ENCODE measurements at places on chromosomes 6 and 20.
A peak's percentile ranks its signal among the peaks of the same experiment; 100 is the strongest.

GRCh38 chr20:62719250-62719935, 10.8 kb downstream of the NTSR1 start:
- no peak for DNase-seq

- no peak for DNase-seq
These were observed 973 bp downstream of the TRIM38 start for GRCh38 chr6:25963426-25964123.

GRCh38 chr6:501891-502601, 110.5 kb downstream of the IRF4 start:
- DNase-seq = no peak

DNA sequence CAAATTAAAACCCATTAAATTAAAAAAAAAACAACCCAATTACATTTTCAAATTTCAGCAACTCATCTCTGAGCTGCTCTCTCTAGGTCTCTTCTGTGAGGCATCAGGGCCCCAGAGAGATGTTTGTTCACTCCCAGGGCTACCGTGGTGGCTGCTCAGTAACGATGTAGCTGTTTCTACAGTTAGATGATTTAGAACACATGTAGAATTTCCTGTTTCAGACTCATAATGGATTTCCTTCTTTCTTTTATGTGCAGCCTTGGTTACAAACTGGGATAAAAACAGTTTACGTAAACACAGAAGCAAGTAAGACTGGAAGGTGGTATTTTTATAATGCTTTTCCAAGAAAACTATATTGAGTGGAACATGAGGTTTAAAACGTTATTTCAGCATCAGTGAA, 116.1 kb upstream of the CCN2 start:
- no peak for DNase-seq

DNA sequence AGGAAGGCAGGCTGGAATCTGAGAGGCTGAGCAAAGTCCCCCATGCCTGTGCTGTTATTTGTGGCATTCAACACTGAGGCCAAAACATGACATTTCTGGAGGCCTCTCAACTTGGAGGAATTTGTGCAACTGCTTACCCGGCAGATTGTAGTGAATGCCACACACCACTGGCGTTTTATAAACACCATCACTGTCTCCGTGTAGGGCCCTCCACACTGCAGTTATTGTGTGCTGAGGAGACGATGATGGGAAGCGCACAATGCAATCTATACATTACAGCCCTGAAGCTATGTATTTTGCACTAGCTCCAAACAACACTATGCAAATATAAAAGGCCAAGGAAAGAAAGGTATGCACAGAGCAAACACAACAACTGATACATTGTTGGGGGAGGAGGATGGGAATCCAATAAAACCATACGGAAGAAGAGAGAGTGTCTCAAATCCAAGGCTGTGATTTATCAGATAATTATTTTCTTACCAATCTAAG, 106.5 kb downstream of the SMLR1 start:
- no peak for DNase-seq

GRCh38 chr20:57698116-57698866, 11.5 kb downstream of the PMEPA1 start:
- DNase-seq = peak; percentile 59

- DNase-seq = no peak
These were observed 30.3 kb downstream of the GTF2H5 start for GRCh38 chr6:158198461-158198860.

DNA sequence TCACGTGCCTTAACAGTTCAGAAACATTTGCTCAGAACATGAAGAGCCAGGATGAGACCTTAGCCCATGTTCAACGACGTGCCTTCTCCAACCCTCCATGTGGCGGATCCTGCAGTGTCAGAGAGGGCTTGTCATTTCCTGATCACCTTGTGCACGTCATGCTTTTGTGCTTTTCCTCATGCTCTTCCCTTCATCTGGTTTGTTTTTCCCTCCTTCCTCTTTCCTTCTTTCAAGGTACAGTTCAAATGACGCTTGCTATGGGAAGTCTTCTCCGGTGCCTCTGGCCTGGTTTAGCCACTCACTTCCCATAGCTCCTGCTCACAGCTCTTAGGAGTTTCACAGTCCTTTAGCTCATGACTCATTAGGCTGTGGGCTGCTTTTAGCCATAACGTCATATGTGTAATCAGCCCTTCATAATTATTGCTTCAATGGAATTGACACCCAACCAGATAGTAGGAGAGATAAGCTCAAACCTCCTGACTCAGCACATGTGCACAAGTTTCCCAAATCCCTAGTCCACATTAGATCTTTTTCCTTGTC, 102.7 kb upstream of the CNKSR3 start:
- DNase-seq = no peak

DNA sequence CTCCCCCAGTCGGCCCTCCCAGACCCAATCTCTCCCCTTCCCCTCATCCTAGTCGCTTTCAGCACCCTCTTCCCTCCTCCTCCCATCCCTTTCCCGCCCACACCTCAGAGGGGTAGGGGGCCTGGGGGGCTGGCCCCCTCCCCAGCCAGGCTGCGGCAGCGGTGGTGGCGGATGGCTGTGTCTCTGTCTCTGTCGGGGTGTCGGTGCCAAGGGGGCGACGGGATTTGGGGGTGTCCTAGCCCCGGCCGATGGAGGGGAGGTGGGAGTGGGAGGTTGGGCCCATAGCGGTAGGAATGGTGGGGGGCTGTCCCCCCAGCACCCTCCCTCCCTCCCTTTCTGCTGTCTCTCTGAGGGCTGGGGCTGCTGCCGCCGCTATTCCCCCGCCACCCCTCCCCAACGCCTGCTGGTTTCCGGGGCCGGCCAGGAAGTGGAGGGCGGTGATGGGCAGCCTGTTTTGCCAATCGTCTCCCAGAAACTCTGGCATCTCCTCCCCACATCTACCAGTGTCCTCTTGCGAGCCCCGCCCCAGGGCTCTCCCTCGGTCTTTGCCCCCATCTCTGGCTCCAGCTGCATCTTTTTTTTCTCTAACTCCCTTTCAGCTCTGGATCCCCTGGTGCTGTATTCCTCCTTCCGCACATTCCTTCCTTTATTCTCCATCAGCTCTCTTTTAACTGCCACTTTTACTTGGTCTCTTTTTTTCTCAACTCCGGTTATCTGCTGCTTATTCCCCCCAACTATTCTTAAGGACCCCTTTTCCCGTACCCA, at the start of gene AGPAT1:
Gene AGPAT1 (minus strand): TSS at position 374 of the 765 bp plus-strand sequence. CDS start 4,588 bp downstream, outside the sequence.
- peak; percentile 83 for DNase-seq

DNA sequence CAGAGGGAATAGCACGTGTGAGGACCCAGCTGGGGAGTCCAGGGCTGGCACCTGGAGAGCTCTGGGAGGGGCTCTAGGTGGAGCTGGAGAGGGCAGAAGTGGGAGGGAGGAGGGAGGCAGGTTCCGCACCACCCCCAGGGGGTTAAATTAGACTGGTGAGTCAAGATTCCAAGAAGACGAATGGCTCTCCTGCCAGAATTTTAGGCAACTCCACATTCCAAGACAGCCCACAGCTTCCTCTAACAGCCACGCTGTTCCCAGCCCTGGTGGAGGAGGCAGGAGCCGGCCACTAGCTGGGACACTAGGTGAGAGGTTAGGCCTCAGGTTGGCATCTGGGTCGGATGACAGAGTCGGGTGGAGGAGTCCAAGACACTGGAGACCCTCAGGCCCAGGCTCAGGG, 60.2 kb downstream of the TFAP2C start:
- DNase-seq = no peak

DNA sequence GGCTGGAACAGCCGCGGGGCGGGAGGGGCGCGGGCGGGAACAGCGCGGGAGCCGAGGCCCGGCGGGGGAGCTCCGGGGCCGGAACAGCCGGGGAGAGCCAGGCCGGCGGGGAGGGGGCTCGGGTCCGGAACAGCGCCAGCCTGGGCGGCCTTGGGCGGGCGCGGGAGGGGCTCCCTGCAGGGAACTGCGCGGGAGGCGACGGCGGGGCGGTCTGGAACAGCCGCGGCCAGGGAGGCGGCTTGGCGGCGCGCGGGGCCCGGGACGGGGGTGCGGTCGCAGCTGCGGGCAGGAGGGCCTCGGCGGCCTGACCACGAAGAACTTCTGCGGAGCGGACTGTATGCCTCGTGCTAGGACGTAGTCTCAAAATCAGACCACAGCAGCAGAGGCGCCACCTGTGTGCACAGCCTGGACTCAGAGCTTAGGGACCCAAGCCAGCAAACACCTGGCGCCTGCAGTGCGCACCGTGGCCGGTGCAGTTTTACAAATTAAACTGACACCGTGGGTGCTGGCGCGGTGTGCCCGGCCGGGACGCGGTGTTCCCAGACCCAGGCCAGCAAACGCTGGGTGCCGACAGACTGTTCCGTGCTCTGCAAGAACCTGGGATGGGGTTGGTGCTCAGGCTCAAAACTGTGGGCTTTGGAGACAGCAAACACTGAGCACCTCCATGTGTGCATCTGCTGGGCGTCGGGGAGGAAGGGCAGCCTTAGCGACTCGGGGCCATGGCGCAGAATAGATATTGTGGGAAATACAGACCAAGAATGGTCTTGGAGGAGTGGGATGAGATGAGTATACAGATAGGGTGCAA, 572 bp downstream of the ZNF341 start:
- DNase-seq = no peak

GRCh38 chr6:43799551-43800297, 29.7 kb downstream of the VEGFA start:
- DNase-seq = no peak

DNA sequence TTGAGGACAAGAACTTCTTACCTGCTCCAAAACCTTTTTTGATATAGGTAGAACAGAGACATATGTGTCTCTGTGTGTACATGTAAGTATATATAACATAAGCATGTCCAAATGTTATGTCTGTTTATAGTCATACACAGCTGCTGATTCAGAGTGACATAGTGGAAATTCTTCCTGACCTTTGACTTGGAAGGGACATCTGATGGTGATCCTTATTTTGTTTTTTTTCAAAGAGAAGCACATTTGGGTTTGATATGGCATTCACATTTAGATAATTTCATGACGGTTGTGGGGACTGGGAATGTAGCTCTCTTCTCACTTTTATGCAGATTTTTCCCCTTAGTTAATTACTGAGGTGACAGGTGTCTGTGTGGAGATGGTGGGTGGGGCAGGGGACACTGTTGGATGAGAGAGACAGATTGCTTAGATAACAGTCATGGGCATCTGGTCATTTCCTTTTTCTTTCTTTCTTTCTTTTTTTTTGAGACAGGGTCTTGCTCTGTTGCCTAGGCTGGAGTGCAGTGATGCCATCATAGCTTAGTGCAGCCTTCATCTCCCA, 39.0 kb downstream of the FARS2 start:
- no peak for DNase-seq

- DNase-seq = no peak
These were observed 117.6 kb downstream of the DST start for GRCh38 chr6:56524891-56525703.

GRCh38 chr6:110781522-110782214, 33.6 kb downstream of the CDK19 start:
- no peak for DNase-seq

GRCh38 chr6:11380969-11381744, 148.7 kb upstream of the NEDD9 start:
- DNase-seq = no peak

DNA sequence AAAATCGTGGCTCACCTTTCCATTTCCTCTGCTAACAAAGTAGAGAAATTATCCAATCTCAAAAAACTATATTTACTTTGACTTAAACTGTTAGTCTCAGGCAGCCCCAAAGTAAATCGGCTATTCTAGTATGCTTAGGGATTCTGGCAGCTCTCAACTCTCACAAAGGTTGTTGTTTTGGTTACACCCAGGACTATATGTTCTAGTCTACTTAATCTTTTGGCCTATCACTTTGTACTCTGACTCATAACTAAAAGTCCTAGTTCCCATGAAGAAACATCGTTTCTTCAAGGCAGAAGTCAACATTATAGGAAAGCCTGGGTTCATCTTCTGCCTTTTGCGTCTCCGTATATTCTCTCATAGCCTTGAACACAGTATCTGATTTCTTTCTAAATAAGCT, 42.3 kb downstream of the MYLK4 start:
- no peak for DNase-seq

- no peak for DNase-seq
These were observed 130.5 kb downstream of the CRYBG1 start for GRCh38 chr6:106490974-106491373.

GRCh38 chr6:4032475-4032874, 46.5 kb downstream of the FAM217A start:
- DNase-seq = no peak

- DNase-seq = no peak
These were observed 95.1 kb upstream of the MPC1 start for GRCh38 chr6:166477647-166478365.

DNA sequence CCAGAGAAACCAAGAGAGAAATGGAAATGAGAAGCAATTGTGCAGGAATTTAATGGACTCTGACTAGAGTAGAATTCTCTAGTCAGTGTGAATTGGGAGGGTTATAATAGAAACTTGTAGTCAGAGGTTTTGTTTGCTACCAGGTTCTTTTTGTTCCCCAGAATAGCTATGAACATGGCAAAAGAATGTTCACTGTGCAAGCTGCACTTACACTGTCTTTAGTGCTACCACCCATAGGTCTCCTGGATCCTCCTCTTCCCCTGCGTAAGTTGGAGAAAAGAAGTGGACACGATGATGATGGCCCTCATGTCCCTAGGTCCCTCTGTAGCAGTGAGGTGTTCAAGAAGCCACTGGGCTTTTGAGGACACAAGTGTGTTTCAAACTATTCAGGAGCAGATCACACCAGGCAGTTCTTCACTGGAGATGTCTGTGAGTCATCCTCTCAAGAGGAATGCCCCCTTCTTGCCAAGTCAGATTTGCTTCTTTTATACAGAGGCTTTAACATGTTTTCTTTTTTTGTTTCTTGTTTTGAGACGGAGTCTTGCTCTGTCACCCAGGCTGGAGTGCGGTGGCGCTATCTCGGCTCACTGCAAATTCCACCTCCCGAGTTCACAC, 47.6 kb upstream of the SMIM8 start:
- no peak for DNase-seq

- no peak for DNase-seq
These were observed 100.0 kb upstream of the RIPOR2 start for GRCh38 chr6:25035512-25036435.

- no peak for DNase-seq
These were observed 99.9 kb downstream of the OTOR start for GRCh38 chr20:16848061-16848460.

DNA sequence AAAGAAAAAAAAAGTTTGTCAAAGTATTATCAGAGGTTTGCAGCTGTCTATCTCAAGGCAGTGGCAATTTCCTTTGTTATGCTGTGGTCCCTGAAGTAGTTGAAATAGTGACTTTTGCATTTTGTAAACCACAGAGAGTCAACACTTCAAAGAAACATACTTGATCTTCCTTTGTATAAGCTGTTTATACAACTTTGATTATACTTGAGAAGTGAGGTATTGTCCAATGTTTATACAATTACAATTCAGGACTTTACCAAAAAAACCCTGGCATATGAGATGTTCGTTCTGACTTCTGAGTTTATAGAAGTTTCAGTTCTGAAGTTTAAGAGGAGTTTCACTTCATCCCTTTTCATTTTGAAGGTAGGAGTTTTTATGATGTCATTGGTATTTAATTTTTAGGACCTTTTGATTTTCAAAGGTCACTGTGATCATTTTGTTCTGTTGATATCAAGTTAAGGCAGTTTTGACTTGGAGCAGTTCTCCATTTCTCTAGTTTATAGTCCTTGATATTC, 4.0 kb downstream of the STK4 start:
- no peak for DNase-seq

GRCh38 chr6:25042036-25042521, 106.3 kb upstream of the RIPOR2 start:
- DNase-seq = no peak

GRCh38 chr20:40583205-40583604, 105.8 kb downstream of the MAFB start:
- no peak for DNase-seq
